ENCODE measurements at places on chromosomes 11 and 22.

GRCh38 chr22:19636696-19637407 is 77.5 kb upstream of the SEPTIN5 start:
- DNase-seq, result no peak

- DNase-seq, result no peak
Observed at GRCh38 chr11:103794262-103794661, 242.2 kb upstream of the DDI1 start.

DNA sequence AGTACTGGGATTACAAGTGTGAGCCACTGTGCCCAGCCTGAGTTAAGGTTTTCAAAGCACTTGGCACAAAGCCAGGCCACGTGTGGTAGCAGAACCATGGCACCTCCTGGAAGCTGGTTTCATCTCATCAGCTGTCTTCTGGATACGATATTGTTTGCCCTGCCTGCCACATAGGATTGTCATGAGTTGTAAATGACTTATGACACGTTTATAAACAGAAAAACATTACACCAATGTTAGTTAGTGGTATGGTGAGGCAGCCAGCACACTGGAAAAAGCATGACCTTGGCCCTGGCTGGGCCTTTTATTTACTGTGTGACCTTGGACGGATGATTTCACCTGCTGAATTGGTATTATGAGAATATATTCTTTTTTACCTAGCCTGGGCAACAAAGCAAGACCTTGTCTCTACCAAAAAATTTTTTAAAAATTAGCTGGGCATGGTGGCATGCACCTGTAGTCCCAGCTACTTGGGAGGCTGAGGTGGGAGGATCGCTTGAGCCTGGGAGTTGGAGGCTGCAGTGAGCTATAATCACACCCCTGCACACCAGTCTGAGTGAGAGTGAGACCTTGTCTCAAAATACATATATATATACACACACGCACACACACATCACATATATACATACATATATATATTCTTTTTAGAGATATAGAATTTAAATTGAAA is 24.0 kb upstream of the MYH9 start:
- peak; percentile 23 for DNase-seq

DNA sequence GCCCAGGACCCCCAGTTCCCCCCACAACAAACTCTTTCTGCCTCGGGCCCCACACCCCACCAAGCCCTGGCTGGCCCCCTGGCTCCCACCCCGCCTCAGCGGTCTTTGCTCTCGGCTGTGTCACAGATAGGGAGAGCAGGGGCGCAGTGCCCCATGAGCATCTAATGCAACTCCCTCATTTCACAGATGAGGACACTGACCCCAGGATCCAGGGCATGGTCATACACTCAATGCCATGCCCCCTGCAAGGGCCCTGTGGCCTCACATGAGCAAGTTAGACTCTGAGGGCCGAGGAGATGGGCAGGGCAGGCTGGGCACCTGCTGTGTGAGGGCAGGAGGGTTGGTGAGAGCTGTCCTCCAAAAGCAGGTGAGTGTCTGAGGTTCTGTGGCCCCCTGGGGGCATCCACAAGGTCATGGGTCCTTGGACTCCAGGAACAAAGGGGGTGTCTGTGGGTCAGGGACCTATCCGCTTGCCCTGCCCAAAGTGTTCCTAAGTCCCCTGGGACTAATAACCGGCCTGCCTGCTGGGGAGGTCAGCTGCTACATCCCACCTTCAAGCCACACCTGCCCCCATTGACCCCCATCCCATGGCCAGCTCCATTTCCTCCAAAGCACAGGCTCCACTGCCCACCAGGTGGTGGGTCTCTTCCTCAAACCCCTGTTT is 2.5 kb downstream of the MIF start:
- DNase-seq, result no peak

DNA sequence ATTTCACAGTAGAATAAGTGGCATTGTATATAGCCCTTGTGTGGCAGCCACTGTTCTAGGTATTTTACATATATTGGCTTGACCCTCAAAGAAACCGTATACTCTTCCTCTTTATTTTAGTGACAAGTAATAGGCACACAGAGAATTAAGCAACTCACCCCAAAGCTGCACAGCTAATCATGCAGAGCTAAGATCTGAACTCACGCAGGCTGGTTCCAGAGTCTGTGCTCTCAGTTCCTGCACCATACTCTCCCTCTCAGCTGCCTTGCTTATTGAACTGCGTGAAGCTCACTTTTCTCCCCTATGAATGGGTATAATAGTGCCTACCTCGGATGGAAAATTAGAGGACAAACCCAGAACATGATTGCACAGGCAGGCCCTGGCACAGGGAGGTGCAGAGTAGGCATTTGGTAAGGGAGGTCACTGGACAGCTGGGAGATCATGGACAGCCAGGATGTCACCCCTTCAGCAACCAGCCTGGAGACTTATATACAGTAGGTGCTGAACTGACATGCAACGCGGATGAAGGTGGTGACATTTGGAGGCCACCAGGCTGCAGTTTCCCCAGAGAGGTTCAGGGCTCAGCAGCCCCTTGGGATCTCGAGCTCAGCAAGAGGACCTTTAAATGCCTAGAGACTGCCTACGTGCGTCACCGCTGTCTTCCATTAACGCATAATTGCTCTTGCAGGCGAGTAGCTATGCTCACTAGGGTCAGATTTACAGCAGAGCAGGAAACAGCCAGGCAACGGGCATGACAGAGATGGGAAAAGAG is 78.4 kb upstream of the TP53I11 start:
- no peak for DNase-seq

DNA sequence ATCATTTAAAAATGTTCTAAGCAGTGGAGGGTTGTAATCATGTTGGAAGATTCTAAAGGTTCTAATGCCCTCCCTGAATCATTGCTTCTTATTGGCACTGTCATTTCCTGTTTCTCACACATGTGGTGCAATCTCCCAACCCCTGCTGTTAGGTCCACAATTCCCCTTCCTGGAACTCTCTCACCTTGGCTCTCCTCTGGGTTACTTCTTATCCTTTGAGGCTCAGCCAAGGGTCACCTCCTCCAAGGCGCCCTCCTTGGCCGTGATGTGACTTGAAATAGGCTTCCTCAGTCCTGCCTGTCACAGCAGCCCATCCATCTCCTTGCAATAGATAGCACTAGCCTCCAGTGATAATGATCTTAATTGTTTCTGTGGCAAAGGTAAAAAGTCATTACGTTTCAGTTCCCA is 149.8 kb downstream of the TTC17 start:
- no peak for DNase-seq

DNA sequence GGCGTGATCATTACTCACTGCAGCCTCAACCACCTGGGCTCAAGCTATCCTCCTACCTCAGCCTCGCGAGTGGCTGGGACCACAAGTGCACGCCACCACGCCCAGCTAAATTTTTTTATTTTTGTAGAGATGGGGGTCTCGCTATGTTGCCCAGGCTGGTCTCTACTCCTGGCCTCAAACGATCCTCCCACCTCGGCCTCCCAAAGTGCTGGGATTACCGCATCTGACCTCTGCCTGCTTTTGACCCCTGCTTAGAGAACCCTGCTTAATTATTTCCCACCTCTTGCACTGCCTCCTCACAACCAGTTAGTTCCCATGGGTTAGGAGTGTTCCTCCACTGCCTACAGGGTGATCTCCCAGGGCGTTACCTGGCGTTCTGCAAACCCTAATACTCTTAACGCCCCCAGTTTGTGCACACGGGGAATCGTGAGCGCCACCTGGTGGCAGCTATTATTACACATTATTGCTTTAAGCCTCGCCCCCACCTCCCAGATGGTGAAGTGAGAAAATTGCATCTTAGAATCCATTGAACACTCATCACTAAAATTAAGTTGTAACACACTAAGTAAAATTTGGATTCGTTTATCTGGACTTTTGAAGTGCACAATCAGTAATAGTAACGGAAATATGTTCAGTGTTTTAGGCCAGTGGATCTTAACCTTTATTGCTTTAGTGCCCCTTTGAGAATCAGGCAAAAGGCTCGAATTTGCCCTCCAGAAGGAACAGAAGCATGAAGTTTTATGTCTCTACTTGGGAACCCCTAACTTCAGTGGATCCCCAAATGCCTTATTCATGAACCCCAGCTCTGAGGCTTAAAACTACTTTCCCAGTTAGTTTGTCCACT is 61.4 kb upstream of the ASPHD2 start:
- peak; percentile 52 for DNase-seq

DNA sequence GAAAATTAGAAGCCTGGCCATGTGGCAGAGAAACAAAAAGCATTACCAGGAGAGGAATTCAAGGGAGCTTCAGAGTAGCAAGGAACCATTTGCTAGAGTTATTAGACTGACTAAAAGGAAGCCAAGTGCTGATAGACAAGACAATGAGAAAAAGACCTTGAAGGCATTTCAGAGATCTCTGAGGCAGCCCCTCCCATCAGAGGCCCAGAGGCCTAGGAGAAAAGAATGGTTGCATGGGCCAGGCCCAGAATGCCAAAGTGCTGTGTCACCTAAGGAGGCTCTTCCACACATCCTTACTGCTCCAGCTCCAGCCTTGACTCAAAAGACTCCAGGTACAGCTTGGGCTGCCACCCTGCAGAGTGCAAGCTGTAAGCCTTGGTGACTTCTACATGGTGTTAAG is 61.8 kb upstream of the POU2AF2 start:
- DNase-seq, result no peak

DNA sequence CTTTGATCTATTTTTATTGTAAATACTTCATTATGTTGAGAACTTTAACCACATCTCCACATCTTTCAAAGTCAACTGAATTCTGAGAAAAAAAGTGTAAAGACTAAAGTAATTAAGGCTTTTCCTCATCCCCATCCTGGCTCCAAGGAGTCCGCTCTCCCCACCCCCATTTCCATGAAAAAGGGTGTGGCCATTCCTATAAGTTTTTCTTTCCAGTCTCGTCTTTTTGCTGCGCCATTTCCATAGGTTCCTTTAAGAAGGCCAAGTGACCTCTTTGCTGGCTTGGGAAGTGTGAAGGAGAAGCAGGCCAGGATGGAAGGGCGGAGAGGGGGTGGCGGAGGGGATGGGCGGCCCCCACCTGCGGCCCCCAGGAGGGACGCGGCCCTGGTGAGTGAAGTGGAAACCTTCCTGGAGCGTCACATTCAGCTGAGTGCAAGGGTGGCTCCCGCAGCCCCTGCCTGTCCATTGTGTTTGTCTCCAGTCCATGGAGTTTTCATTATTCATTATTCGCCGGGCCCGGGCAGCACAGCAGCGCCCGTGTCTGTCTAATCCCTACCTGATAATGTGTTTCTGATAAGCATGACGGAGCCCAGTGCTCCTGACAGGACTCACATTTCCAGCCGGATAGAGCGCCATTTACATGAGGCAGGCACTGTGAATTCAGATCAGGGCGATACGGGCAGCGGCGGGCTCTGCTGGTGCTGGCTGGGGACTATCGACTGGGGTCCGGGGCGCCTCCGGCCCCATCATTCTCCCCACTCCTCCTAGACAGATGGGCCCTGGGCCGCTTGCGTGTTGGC is 739.8 kb downstream of the OPCML start:
- no peak for DNase-seq

- DNase-seq, result no peak
Observed at GRCh38 chr11:130798280-130798679, 118.0 kb downstream of the SNX19 start.

- no peak for DNase-seq
Observed at GRCh38 chr11:89441606-89442005, 49.6 kb downstream of the NOX4 start.

GRCh38 chr11:724049-724777 is 18.2 kb downstream of the EPS8L2 start:
- no peak for DNase-seq

GRCh38 chr11:96055706-96056387 is 131.9 kb upstream of the MTMR2 start:
- DNase-seq, result no peak

- no peak for DNase-seq
Observed at GRCh38 chr11:27423125-27423524, 49.5 kb downstream of the LGR4 start.

- DNase-seq, result no peak
Observed at GRCh38 chr11:120455487-120455886, 56.1 kb upstream of the GRIK4 start.

DNA sequence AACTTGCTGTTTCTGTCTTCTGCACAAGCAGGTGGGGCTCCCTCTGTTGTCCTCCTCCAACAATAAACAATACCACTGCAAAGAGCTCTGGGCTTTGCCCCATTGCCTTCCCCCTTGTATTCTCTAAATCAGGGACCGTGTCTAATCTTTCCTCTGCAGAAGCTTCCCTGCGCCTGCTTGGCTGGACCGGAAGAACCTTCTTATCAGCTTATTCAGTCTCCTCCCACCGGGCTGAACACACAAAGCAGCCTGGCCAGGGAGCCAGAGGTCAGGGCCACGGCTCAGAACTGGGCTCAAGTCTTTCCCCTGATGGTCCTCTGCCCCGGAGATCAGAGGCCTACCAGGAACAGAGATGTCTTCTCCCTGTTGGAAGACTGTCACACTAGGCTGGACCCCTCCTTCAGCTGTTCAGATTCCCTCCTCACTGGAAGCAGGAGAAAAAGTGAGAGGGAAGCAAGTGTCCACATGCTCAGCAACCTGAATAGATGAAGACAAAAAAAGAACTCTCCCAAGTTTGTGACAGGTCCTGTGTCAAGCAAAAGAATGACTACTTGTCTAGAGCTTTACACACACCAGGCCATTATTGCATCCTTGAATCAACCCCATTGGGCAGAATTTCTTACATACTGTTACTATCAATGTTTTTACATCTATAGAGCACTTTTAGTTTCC is 63.7 kb downstream of the RAB30 start:
- no peak for DNase-seq

DNA sequence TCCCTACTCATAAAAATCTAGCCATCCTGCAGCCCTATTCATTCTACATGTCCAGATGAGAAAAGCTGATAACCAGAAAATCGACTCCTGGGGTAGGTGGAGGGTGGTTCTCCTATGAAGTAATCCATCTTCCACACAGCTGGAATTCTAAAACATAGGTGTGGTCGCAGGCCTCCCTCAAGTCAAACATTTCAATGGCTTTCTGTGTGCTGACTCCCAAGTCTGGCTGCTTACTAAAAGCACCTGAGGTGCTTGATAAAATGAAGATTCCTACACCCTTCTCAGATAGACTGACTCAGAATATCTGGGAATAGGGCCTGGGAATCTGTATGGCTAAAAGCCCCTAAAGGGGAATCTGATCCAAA is 26.1 kb downstream of the IRAG1 start:
- no peak for DNase-seq

GRCh38 chr11:95229993-95230809 is 801 bp downstream of the SESN3 start:
- DNase-seq, result peak; percentile 9

GRCh38 chr11:635945-636510 is 1.0 kb upstream of the DRD4 start:
- DNase-seq, result no peak

DNA sequence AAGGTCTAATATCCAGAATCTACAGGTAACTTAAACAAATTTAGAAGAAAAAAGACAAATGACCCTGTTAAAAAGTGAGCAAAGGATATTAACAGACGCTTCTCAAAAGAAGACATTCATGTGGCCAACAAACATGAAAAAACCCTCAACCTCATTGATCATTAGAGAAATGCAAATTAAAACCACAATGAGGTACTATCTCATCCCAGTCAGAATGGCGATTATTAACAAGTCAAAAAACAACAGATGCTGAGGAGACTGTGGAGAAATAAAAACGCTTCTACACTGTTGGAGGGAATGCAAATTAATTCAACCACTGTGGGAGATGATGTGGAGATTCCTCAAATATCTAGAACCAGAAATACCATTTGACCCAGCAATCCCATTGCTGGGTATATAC is 67.2 kb downstream of the SLC17A6 start:
- no peak for DNase-seq

All from T-helper 9 cell (primary cell).